ENCODE measurements at places on chromosomes 7 and 10.

DNA sequence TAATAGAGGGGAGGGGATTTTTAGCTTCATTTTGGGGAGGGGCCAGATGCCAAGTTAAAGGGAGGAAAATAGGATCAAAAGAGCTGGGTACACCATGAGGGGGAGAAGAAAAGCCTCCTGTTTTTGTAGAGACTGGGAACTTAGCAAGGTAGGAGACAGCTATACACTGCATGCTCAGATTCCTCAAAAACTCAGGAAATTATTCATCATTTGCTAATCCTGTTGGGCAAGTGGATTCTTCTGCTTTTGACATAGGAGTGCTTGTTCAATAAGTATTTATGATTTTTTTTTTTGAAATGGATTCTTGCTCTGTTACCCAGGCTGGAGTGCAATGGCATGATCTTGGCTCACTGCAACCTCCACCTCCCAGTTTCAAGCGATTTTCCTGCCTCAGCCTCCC lies 73.4 kb downstream of the LYZL2 start:
- DNase-seq = no peak

DNA sequence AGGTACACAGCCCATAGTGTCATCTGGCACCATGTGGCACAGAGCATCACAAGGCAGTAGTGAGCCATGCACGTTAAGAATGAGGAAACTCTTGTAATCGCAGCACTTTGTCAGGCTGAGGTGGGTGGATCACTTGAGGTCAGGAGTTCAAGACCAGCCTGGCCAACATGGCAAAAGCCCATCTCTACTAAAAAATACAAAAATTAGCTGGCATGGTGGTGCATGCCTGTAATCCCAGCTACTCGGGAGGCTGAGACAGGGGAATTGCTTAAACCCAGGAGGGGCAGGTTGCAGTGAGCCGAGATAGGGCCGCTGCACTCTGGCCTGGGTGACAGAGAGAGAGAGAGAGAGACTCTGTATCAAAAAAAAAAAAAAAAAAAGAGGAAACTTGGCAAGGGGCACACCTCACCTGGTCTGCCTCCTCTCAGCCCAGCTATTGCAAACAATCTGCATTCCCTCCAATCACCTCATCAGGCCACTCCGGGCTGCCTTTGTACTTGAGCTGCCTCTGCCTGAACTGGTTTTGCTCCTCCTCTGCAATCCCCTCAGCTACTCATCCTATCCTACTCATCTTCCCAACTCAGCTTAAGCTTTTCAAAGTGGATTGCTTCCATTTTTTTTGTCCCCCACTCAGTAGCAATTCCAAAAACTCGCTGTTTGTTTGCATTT lies 46.0 kb upstream of the OPTN start:
- DNase-seq = no peak

GRCh38 chr10:69317175-69317604 lies 38.9 kb downstream of the HK1 start:
- DNase-seq = no peak

DNA sequence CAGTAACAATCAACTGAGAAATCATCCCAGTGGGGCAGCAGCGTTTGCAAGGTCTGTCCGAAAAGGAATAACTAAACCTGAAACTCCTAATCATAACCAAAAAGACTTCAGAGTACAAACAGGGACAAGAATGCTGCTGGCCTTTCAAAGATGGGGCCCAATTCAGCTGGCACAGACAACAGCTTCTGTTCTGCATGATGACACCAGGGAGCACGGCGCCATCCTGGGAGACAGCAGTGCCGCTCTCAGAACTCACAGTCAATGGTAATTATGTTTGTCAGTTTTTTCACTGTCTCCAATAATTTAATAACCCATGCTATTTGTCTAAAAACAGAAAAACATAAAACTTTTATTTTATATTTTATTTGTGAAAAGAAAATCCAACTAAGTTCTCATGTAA lies 90.0 kb downstream of the LARP4B start:
- DNase-seq = no peak

GRCh38 chr10:16768702-16769101 lies 48.5 kb downstream of the RSU1 start:
- DNase-seq = no peak

- DNase-seq = no peak
Observed at GRCh38 chr7:116610210-116610609, 61.8 kb upstream of the MET start.

DNA sequence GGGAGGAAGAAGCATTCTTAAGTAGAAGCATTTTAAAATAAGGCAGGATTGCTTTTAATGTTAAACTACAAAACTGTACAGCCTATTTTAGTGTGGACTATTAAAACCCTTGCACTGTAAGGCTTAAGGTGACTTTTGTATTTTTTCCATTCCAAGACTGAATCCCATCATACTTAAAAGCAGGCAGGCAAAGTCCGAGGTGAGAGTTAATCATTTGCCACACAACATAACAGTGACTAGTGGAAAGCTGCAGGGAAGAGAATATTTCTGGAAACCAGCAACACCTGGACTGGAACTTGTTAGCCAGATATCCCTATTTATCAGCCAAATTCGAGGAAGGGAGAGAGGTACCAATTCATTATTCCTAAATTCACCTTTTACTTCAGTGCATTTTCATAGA lies 3.5 kb downstream of the PRR15 start:
- DNase-seq = no peak

- no peak for DNase-seq
Observed at GRCh38 chr10:79381804-79382221, 34.5 kb downstream of the PPIF start.

DNA sequence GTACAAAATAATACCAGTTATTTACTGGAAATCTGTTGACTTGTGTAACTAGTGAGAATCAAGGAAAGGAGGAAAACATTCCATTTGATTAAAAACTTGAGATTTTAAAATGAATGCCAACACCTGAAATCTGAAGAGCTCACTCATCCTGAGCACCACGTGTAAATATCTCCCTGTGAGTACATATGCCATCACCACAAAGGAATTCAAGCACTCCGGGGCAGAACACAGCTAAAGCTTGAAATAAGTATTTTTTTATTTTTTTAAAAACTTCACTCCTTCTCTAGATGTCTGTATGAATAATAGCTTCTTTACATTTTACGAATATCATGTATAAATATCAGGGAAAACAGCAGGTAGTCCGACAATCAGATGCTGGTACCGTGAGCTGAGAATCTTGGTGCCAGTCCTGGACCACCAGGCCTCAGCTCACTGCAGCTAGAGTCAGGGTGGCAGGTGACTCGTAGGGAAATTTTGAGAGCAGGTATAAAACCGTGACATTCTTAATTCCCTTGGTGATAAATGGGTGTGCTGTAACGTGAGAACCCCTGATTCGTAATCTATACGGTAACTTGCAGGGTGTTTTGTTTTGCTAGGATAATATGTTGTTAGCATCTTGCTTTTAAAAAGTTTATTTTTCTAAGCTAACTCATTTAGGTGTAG lies 12.7 kb downstream of the LMTK2 start:
- DNase-seq = no peak

GRCh38 chr7:10315881-10316280 lies 657.8 kb upstream of the PHF14 start:
- DNase-seq = no peak

GRCh38 chr7:132577206-132578049 lies 1.2 kb upstream of the PLXNA4 start:
- DNase-seq = no peak

DNA sequence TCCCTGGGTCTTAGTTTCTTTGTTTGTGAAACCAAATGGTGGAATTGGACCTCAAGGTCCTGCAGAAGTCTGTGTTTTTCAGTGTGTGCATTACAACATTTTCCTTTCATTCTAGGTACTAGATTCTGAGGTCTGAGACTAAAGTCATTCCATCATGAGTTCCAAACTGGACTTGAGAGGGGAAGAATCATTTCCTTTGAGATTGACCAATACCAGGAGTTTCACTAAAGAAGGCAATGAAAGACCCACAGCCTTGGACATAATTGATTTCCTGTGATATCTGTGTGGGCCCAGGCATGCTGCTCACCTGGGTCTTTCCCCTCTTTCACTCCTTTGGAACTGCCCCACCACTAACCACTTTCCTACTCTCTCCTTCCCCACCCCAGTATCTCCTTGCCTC lies 18.2 kb downstream of the TAS2R41 start:
- no peak for DNase-seq

DNA sequence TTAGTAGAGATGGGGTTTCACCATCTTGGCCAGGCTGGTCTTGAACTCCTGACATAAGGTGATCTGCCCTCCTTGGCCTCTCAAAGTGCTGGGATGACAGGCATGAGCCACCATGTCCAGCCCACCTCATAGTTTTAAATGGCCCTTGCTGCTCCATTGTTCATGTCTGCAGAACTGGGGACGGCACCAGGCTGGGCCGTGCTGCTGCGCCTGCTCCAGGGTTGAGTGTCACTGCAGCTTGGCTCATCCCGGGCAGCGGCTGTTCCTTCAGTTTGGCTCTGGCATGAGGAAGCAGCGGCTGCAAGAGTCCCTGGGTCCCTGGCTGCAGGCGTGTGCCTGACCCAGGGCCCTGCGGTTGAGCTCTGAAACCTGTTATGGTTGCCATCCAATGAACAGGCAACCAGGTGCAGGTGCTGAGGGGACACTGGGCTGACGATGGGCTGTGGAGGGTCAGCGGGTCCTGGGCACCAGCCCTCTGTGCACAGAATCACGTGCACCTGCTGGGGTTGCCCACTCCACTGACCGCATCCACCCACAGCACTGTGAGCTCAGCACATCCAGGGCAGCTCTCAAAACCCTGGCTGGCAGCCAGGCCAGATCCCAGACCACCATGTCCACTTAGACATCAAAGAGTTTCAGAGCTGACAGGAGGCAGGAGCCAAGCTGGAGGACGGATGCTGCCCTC lies 70.2 kb upstream of the PPP2R2D start:
- DNase-seq = no peak

DNA sequence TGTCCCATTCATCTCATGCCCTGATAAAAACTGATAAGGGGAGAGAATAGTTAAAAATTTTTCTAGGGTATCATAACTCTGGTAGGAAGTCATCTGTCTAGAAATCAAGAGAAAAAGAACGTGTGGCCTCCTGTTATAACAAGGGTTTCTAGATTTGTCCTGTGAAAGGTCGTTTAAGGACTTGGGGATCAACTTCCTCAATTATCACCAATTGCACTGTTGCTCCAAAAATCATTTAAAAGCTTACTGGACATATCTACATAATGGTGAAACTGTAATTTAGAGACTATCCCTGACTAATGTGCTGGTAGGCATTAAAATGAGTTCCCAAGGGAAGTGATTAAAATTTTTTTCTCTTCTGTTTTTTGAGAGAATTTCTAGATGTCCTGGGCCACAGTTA lies 58.2 kb downstream of the GPR141 start:
- no peak for DNase-seq

- DNase-seq = no peak
Observed at GRCh38 chr10:105585171-105585570, 944.1 kb downstream of the SORCS3 start.

DNA sequence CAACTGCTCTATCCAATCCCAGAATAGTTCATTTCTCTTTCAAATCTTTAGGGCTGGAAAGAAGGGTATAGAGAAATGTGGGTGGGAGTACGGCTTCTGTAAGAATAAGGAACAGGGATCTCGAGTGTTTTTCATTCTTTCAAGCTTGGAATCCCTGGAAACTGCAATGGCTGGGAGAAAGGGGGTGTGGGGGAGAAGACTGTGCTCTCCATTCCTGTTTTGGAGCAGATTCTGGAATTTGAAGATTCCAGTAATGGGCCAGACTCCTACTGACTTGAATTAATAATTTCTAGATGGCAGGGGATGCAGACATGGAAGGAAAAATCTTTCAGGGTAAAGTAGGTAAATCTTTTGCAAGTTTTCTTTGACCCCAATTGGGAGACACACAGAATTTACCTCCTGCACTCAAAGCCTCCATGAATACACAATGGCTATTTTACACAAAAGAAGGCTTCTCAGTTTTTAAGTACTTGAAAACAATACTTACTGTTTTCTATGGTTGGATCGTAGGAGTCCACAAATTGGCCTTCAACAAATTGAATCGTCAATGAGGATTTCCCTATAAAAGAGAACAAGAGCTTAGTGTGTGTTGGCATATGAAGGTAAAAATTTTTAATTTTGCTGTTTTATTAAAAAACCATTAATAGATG lies 29.1 kb downstream of the RHEB start:
- no peak for DNase-seq

DNA sequence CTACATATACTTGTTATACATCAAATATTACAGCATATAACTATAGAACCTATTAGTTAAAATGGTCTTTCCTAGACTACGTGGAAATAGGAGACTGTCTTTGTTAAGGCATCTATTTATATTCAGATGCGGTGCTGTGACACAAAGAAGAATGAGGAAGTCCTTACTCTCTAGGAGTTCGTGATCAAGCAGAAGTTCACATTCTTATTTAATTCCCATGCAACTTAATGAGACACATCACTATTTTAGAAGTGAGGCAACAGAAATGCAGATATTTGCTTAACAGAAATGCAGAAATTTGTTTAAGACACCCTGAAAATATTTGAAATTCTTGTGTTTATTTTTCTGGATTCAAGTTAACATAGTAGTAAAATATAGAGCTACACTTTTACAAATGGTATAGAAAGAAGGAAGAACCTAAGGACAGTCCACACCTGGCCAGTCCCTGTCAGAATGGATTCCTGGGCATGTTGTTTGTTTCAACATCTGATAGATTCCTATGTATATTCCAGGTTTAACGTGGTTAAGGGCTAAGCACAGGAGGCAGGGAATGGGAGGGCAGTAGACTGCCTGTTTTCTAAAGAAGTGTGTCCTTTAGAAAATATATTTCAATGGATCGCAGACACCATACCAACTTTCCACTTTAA lies 70.6 kb upstream of the NXPH1 start:
- DNase-seq = no peak

GRCh38 chr7:4077980-4078379 lies 604.1 kb upstream of the FOXK1 start:
- DNase-seq = no peak

DNA sequence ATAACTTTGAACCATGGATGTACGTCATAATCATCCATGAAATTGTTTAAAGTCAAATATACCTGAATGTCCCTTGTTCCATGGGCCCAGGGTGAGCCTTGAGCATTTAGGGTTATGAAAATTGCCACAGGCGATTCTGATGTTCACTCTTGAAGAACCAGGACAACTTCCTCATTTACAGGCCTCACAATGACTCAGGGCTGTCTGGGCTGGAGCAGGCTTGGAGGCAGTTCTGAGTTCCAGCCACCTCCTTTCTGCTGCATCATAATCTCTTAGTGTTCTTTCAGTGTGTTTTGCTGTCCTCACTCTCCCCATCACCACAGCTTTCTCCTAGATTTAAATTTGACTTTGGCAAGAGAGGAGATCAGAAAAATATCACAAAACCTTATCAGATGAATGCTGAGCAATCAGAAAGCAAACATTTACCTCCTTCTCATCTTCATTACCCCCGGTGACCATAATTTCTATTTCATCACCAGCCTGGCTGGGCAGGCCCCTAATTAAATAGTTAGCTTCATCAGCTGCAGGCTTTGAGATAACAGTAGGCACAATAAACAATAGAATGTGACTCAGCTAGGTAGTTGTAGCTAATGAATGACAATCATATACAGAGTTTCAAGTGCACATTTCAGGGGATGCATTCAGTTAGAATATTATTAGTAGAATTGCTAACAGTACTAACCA lies 571.0 kb downstream of the SH2D4B start:
- DNase-seq = no peak

- DNase-seq = no peak
Observed at GRCh38 chr7:30144657-30145306, 10.0 kb downstream of the MTURN start.

Measured in NCI-H2081 treated with DMSO at 0.1 percent for 48 hours (cell line).